ENCODE measurements at places on chromosomes 12 and 14. TPM values are rescaled to one million over a fixed set of nuclear protein-coding genes. Genes with fewer than 3 reads are reported as not detected.

GRCh38 chr12:50934371-50934851 lies 17.9 kb upstream of the HIGD1C start:
- DNase-seq: no peak
- H3K36me3 ChIP-seq: no peaks in the 10 kb centered on the region
- no peaks in the 10 kb centered on the region for H3K27me3 ChIP-seq
- no peaks in the 10 kb centered on the region for H3K4me1 ChIP-seq

GRCh38 chr12:113537751-113538087 lies 66.0 kb upstream of the LHX5 start:
- H3K4me3 ChIP-seq: no peak overlapping the region
- H3K36me3 ChIP-seq: no peaks in the 10 kb centered on the region
- no peak for DNase-seq
- H3K27me3 ChIP-seq: peaks cover 3% of the 10 kb centered on the region
- no peak overlapping the region for H3K27ac ChIP-seq

GRCh38 chr14:24247422-24247821 lies 5.0 kb upstream of the TINF2 start:
- peak overlapping the region; percentile 98 for H3K27ac ChIP-seq
- DNase-seq: no peak
- H3K4me1 ChIP-seq: peaks cover 63% of the 10 kb centered on the region
- peaks cover 28% of the 10 kb centered on the region for H3K36me3 ChIP-seq

GRCh38 chr14:23929822-23930294 lies 23.7 kb upstream of the DHRS4 start:
- peak; percentile 87 for DNase-seq
- H3K4me3 ChIP-seq: no peak overlapping the region
- no peak overlapping the region for H3K27ac ChIP-seq
- H3K27me3 ChIP-seq: peaks cover 2% of the 10 kb centered on the region
- H3K36me3 ChIP-seq: no peaks in the 10 kb centered on the region

- peaks cover 3% of the 10 kb centered on the region for H3K27me3 ChIP-seq
- no peaks in the 10 kb centered on the region for H3K4me1 ChIP-seq
- DNase-seq: no peak
- no peaks in the 10 kb centered on the region for H3K36me3 ChIP-seq
Observed at GRCh38 chr14:99094901-99095300, 177.1 kb downstream of the BCL11B start.

GRCh38 chr14:72721083-72721482 lies 172.8 kb downstream of the DPF3 start:
- H3K27ac ChIP-seq: no peak overlapping the region
- DNase-seq: no peak
- H3K4me3 ChIP-seq: no peak overlapping the region
- no peaks in the 10 kb centered on the region for H3K27me3 ChIP-seq
- H3K4me1 ChIP-seq: peaks cover 25% of the 10 kb centered on the region

The ZDHHC22 gene
- not detected for total RNA-seq

The KSR2 gene
- total RNA-seq: 0.15 TPM

All from activated CD4-positive, alpha-beta T cell treated with anti-CD3 and anti-CD28 coated beads, Interleukin-2, amount 10 ng/mL, durations not matched to agents 7 days and 5 days (primary cell).